ENCODE measurements at places on chromosomes 1 and 21. TPM values are rescaled to one million over a fixed set of nuclear protein-coding genes. Genes with fewer than 3 reads are reported as not detected.
A peak's percentile ranks its signal among the peaks of the same experiment; 100 is the strongest.

DNA sequence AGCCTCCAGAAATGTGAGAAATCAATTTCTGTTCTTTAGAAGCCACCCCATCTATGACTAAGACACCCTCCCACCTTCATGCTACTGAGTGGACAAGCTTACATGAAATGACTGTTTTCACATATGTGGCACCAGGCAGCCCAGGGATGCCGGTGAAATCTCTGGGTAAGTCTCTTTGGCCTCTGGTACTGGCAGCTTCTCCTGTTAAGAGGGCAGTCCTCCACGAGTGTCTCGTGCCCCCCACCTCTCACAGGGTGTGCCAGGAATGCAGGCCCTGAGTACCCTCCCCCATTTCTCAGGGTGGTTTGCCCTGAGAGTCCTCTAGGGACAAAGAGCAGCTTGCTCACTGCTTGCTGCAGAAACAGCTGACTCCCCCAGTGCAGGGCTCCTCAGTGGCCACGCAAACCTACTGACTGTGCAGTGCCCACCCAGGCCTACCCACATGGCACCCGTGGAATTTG is 3.2 kb upstream of the PRXL2B start:
- no peaks in the 10 kb centered on the region for H3K27me3 ChIP-seq
- no peak overlapping the region for H3K27ac ChIP-seq
- peaks cover 5% of the 10 kb centered on the region for H3K4me1 ChIP-seq

DNA sequence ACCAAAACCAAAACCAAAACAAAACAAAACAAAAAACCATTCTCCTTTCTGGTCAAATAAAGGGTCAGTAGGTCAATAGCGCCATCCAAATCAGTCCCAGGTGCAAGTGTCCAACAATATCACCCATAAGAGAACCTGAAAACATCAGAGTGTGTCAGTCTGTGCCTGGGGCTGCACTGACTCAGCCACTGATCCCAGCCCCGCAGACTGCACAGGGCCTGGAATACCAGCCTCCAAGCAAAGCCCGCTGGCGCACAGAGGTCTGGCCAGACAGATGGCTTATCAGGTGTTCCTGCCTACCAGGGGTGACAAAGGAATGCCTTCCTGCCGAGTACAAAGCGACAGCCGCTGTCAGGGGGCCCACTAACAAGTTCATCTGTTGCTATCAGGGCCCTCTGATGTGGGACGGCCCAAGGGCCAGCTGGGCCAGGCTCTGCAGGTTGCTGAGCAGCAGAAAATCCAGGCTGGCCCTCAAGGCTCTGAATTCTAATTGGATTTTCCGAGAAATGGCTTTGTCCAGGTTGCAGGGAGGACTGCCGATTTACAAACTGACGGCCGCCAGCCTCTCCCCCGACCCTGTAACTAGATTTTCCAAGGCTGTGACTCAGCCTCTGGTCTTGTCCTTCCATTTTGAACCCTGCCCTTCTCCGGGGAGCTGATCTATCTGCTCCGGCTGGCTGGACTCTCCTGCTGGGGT is 13.7 kb upstream of the TMEM51 start:
- H3K36me3 ChIP-seq = no peaks in the 10 kb centered on the region
- H3K4me3 ChIP-seq = no peak overlapping the region
- H3K4me1 ChIP-seq = no peaks in the 10 kb centered on the region

GRCh38 chr21:45910548-45911221 is 70.9 kb upstream of the COL6A1 start:
- no peak for DNase-seq
- no peak overlapping the region for H3K27ac ChIP-seq
- H3K27me3 ChIP-seq = no peaks in the 10 kb centered on the region
- no peak overlapping the region for H3K4me3 ChIP-seq
- H3K4me1 ChIP-seq = no peaks in the 10 kb centered on the region

- H3K27me3 ChIP-seq = no peaks in the 10 kb centered on the region
- H3K36me3 ChIP-seq = no peaks in the 10 kb centered on the region
- no peaks in the 10 kb centered on the region for H3K4me1 ChIP-seq
Measured at GRCh38 chr21:26288026-26288425, 117.5 kb upstream of the APP start.

DNA sequence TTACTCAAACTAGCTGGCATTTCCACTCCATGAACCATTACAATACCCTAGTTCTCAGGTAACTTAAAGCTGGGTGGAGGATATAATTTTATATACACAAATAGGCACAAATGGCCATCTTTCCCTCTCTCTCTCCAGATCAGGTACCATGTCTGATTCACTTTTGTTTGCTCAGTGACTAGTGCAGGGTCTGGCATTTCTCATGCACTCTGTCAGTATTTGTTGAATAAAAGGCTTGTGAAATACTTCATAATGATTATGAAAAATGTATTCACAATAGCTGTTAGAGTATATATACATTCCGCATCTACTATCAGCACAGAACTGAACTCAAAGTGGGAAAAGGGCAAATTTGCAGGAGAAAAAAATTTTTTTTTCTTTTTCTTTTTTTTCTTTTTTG is 510.2 kb upstream of the USP24 start:
- no peak overlapping the region for H3K4me3 ChIP-seq
- H3K27me3 ChIP-seq = no peaks in the 10 kb centered on the region
- peaks cover 7% of the 10 kb centered on the region for H3K4me1 ChIP-seq
- DNase-seq = peak; percentile 66
- H3K27ac ChIP-seq = peak overlapping the region; percentile 76

DNA sequence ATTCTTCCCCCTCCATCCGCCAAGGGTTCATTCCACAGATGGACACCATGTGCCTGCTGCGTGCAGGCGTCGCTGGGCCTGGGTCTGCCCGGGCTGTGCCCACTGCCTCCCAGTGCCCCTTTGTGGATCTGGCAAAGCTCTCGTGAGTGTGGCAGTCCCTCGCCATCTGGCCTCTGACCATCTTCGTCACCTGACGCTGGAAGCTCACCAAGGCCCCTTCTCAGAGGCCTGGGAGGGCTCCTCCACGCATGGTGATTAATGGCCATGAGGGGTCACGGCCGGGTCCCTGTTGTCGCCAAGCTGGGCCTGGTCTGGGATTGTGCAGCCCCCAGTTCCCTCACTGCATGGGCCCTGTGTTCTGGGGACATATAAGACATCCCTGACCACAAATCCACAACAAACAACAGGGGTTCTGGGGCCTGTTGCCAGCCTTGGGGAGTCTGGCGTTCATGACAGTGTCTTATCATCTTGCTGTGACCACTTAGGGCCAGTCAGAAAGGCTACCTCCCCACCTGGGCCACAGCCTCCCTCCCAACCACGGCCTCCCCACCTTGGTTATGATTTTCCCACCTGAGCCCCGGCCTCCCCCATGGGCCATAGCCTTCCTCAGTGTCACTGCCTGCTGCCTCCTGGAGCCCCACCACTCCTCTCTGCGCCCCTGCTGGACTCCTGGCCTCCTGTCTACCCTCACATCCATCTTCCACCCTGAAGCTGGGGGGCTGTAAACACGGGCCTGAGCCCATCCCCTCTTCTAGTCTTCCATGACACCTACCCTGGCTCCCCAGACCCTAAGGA is 27.9 kb downstream of the SLC45A1 start:
- no peak for DNase-seq
- H3K27me3 ChIP-seq = no peaks in the 10 kb centered on the region
- no peak overlapping the region for H3K4me3 ChIP-seq
- H3K4me1 ChIP-seq = peaks cover 13% of the 10 kb centered on the region
- H3K36me3 ChIP-seq = peaks cover under 1% of the 10 kb centered on the region

- DNase-seq = no peak
- H3K27ac ChIP-seq = no peak overlapping the region
Measured at GRCh38 chr1:57748719-57749118, 324.9 kb upstream of the DAB1 start.

GRCh38 chr21:19440792-19441655 is 1037.4 kb upstream of the TMPRSS15 start:
- no peaks in the 10 kb centered on the region for H3K4me1 ChIP-seq
- no peak overlapping the region for H3K4me3 ChIP-seq
- DNase-seq = no peak
- no peaks in the 10 kb centered on the region for H3K27me3 ChIP-seq

GRCh38 chr21:22225299-22225698 is 1227.1 kb downstream of the NCAM2 start:
- H3K4me3 ChIP-seq = no peak overlapping the region
- H3K36me3 ChIP-seq = no peaks in the 10 kb centered on the region

DNA sequence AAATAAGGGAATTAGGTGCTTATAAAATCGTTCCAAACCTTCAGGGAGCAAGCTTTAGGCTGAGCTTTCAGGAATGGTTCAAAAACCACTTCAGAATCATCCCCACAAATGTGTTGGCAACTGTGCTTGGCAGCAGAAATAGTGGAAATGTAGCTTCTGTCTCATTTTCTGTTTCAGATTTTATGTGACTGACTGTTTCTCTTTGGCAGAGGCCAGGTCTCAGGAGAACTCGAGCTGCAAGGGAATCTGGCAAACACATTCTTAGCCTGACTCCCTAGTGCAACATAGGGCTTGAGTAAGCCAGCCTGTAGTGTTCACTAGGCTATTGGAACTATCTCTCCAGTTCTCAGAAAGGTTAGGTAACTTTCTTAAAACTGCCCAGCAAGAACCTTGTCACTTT is 128.6 kb downstream of the PLA2G4A start:
- no peaks in the 10 kb centered on the region for H3K36me3 ChIP-seq
- H3K27ac ChIP-seq = no peak overlapping the region
- no peaks in the 10 kb centered on the region for H3K27me3 ChIP-seq

GRCh38 chr21:35273333-35273732 is 224.2 kb upstream of the RUNX1 start:
- no peak overlapping the region for H3K27ac ChIP-seq
- H3K36me3 ChIP-seq = no peaks in the 10 kb centered on the region
- H3K4me1 ChIP-seq = no peaks in the 10 kb centered on the region
- H3K27me3 ChIP-seq = no peaks in the 10 kb centered on the region

DNA sequence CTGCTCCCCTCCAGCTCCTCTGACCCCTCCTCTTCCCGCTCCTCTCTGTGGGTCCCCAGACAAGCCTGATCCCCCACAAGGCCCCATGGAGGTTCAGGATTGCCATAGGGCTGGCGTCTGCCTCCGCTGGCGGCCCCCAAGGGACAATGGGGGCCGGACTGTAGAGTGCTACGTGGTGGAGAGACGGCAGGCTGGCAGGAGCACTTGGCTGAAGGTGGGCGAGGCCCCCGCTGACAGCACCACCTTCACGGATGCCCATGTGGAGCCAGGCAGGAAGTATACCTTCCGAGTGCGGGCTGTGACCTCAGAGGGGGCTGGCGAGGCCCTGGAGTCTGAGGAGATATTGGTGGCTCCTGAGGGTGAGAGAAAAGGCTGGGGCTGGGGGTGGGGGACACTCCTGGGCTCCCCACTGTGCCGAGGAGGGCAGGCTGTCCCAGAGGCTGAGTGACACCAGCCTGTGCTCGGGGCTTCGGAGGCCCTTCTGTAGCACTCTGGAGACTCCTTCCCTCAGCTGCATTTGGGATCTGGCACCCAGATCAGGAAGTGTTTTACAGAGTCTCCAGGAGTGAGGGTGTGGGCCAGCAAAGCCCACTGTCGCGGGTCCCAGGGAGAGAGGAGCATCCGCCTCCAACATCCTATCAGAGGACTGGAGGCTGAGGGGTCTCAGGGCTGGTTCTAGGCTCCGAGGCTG is 25.9 kb downstream of the IGFN1 start:
- no peak for DNase-seq
- H3K27me3 ChIP-seq = peaks cover 8% of the 10 kb centered on the region
- no peak overlapping the region for H3K27ac ChIP-seq
- no peaks in the 10 kb centered on the region for H3K36me3 ChIP-seq
- no peaks in the 10 kb centered on the region for H3K4me1 ChIP-seq
- no peak overlapping the region for H3K4me3 ChIP-seq

DNA sequence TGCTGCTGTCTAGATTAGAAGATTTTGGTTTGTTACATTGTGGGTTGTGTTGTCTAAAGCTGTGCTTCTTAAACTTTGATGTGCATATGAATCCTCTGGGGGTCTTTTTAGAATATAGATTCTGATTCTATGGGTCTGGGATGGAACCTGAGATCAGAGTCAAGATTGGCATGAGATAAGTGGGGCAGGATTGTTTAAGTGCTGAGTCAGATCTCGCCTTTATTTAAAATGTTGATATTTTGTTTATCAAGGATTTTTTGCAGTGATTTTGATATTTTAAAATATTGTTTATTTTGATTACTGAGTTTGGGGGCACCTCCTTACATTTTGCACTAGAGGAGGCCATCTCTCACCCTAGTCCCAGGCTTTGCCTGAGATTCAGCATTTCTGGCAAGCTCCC is 114.8 kb downstream of the LAMC2 start:
- H3K27me3 ChIP-seq = no peaks in the 10 kb centered on the region
- H3K4me1 ChIP-seq = no peaks in the 10 kb centered on the region
- no peaks in the 10 kb centered on the region for H3K36me3 ChIP-seq
- no peak for DNase-seq

DNA sequence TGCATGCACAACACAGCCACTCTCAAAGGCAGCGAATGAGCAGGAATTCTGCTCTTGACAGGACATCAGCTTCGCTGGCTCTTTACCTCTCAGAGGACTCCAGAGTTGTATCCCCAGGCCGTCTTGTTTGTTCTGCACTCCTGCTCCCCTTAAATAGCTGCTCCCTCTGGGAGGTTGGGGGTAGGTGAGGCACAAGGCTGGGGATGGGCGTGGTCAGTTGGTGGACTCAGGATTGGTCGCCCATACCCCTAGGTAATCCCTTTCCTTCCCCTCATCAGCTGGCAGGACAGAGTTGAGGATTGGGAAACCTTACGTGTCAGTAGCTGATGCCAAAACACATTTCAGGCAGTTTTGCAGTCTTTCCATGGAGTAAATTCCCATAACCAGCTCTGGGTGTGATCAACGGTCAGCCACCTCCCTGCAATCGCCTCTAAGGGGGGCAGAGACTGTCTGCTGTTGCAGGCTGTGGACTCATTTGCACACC is at the start of gene PLA2G2A:
PLA2G2A (minus strand) TSS at position 125 of the 484 bp plus-strand sequence. CDS start 845 bp downstream, outside the sequence.
- H3K4me3 ChIP-seq = no peak within 1 kb of the TSS
- H3K27me3 ChIP-seq = peaks cover 15% of the 10 kb centered on the region
- H3K4me1 ChIP-seq = no peaks in the 10 kb centered on the region
- DNase-seq = no peak

- H3K27me3 ChIP-seq = no peaks in the 10 kb centered on the region
- no peaks in the 10 kb centered on the region for H3K36me3 ChIP-seq
- H3K4me3 ChIP-seq = no peak overlapping the region
- peak; percentile 9 for DNase-seq
- no peaks in the 10 kb centered on the region for H3K4me1 ChIP-seq
- H3K27ac ChIP-seq = no peak overlapping the region
Measured at GRCh38 chr1:86247597-86248279, 91.2 kb upstream of the COL24A1 start.

The C1QTNF12 gene
- total RNA-seq = 1.0 TPM

The PPIAL4G gene
- total RNA-seq = not detected
